MV-4-11 (cell line): ENCODE measurements at places on chromosomes 16 and 17.

DNA sequence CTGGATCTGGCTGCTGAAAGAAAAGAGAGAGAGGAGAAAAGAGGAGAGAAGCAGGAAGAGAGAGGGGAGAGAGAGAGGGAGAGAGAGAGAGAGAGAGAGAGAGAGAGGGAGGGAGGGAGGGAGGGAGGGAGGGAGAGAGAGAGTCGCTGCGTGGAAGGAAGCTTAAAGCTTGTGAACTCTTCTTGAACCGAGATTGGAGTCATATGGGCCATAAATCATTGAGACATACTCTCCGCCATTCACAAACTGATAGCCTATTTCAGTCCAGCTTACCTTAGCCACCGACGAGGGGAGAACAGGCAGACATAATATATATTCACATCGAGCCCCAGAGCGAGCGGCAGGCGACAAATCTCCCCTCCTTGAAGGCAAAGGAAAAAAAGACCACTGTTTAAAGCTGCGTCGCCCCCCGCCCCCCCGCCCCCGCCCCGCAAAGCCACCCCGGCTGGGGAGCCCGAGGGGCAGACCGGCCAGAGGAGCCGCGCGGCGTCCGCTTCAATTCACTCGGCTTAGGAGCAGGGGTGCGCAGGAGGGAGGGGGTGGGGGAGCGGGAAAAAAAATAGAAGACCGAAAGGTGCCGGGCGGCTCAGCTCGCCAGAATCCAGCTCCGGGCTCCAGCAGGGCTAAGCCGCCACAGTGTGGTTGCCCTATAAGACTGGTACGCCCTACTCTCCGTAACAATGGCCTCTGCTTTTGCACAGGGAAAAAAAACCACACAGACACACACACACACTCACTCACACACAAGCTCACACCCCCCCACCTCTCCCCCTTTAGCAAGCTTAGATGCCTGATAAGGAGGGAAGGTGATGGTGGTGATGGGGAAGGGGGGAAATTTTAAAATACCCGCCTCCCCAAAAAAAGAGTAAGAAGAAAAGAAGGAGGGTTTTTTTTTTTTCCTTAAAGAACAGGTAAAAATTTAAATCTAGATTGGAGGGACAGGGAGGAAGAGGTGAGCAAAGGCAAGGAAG is 10.6 kb upstream of the HOXB2 start:
- peak; percentile 86 for DNase-seq

DNA sequence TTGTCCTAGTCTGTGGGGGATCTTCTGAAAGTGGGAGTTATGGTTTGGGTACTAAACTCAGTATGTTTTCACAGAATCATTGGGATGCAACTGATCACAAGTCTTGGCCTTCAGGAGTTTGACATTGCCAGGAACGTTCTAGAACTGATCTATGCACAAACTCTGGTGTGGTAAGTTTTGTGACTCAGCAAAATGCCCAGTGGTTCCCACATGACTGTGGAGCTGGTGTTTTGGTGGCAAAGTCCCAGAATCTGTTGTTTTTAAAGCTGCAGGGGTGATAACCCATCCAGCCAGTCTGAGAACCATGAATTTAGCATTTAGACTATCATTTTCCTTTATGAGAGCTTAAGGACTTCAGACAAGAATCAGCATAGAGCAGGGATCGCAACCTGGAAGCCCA is 40.6 kb downstream of the GDE1 start:
- no peak for DNase-seq

GRCh38 chr17:47693731-47694580 is at the start of gene TBKBP1:
TBKBP1 (plus strand) TSS chr17:47694161; CDS start chr17:47696113, 1,952 bp downstream.
- no peak for DNase-seq

- no peak for DNase-seq
Observed at GRCh38 chr17:73267648-73268537, 6.2 kb upstream of the CPSF4L start.

- no peak for DNase-seq
Observed at GRCh38 chr17:1322480-1322879, 43.0 kb downstream of the TRARG1 start.

DNA sequence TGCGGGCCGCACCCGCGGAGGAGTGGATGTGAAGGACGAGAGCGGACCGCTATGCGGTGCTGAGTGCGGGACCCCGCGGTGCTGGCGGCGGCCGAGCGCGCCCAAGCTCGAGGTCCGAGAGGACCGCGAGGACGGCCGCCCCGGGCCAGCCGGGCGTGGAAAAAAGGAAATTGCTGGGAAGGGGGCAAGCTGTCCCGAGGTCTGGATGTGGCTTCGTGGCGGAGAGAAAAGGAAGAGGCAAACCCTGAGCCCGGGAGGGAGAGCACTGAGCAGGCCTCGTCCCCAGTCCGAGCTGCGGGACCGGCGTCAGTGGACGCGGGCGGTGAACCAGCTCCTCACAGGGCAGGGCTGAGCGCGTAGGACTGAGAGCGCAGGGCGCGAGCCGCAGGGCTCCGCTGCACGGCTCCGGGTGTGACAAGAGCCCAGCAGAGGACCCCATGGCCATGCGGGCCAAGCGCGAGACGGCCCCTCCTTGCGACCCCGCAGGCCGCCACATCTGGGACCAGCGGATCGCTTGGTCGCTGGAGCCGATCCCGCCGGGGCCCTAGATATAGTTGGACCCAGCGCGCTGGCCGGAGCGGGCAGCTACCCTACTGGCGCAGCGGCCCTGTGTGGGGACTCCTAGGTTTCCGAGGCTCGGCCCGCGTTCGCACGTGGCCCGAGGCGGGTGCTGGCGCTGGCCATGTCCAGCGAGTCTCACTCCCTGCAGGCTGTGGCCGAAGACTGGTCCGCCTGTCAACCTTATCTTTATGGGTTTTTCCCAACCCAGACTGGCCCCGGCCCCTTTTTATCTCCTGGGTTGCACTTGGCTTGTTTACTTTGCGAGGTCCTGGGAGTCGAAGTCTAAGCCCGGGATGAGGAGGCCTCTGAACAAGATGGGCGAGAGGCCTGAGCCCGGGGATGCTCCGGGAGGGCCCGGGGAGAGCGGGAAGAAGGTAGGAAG is 2.4 kb downstream of the TBX4 start:
- no peak for DNase-seq

GRCh38 chr16:12206098-12206748 is 229.7 kb downstream of the SNX29 start:
- no peak for DNase-seq

- DNase-seq: no peak
Observed at GRCh38 chr17:48051283-48051682, 3.1 kb downstream of the NFE2L1 start.

DNA sequence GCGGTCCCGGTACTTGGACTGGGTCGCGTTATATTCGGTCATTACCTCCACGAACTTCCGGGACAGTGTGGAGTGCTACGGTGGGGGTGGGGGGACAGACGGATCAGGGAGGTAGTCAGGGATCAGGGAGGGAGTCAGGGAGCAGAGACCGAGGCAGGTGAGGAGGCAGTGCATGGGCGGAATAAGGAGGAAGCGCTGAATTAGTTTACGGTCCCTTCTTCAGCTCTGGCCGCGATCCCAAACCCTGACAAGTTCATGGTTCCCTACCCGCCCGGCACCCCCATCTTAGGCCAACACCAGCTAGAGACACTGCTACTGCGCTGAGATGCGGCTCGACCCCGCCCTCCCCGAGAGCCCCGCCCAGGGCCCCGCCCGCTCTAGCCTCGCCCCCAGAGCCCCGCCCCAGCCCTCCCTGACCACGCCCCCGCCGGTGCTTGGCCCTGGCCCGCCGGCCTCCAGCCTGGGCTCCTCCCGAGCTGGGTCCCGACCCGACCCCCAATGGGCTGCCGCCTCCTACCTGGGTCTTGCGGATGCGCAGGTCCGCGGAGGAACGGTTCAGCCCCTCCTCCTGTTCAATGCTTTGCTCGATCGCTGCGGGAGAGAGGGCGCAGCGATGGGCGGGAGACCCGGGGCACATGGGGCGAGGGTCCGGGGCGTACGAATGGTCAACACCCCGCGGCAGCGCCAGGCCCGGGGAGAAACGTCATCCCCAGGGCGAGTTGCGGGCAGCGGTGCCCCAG is 12.1 kb downstream of the HSD3B7 start:
- DNase-seq: peak; percentile 76

- peak; percentile 56 for DNase-seq
Observed at GRCh38 chr16:50699326-50700159, 6.1 kb downstream of the NOD2 start.

GRCh38 chr16:30615358-30616091 is 5.3 kb upstream of the ZNF689 start:
- DNase-seq: peak; percentile 67

- DNase-seq: peak; percentile 88
Observed at GRCh38 chr16:19014461-19014860, 30.7 kb downstream of the TMC7 start.

- no peak for DNase-seq
Observed at GRCh38 chr17:80138856-80139426, 8.0 kb downstream of the EIF4A3 start.

GRCh38 chr16:84663433-84664101 is 15.3 kb downstream of the KLHL36 start:
- DNase-seq: no peak
